ENCODE measurements at places on chromosomes 6 and 20.

DNA sequence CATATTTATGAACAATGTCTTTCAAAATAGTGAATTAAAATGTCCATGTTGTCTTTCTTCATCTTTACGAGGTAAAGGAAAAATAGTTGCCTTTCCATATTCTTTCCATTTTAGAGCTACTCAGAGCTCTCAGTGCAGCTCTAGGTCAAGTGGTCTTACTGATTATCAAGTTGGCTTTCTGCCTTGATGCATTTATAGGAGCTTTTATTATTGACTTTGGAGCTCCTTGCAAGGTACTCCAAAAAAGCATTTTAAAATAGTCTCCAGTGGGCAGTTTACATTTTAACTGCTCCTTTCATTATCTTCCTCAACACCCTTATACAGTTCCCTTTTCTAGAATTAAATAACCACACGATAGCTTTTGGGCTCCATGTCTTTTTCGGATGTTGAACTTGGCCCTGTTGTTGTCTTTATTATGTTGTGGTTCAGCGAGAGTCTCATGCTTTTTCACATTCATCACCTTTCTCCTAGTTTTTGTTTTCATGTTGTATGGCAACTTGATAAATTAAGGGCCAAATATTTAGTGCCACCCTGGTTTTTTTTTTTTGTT is 122.9 kb downstream of the CLIC5 start:
- no peak for DNase-seq

- no peak for DNase-seq
These were observed 121.8 kb downstream of the COL12A1 start for GRCh38 chr6:75084018-75084417.

GRCh38 chr6:4398791-4399190 is 263.4 kb upstream of the ECI2 start:
- DNase-seq, result no peak

GRCh38 chr6:11712760-11713159 is 65.8 kb downstream of the ADTRP start:
- no peak for DNase-seq

- no peak for DNase-seq
These were observed 248.3 kb downstream of the GMPR start for GRCh38 chr6:16486661-16487060.

GRCh38 chr20:60252866-60253265 is 294.6 kb downstream of the CDH26 start:
- no peak for DNase-seq

DNA sequence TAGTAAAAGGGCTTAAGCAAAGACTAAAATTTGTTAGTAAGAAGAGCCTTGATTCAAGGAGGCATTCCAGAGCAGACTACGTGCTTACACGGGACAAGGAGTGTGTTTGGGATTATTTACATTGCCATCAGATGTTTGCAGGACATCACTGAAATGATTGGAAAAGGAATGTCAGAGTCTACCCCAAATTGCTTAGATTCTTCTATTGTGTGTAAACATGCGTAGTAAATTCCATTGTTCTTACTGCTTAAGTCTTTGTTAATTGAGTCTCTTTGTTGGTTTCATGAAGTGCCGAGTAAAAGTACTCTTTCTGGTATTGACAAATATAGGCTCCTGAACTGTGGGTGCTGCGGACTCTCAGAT is 60.5 kb downstream of the CD83 start:
- DNase-seq, result no peak

- DNase-seq, result no peak
These were observed 61.4 kb upstream of the UTRN start for GRCh38 chr6:144223686-144224085.

DNA sequence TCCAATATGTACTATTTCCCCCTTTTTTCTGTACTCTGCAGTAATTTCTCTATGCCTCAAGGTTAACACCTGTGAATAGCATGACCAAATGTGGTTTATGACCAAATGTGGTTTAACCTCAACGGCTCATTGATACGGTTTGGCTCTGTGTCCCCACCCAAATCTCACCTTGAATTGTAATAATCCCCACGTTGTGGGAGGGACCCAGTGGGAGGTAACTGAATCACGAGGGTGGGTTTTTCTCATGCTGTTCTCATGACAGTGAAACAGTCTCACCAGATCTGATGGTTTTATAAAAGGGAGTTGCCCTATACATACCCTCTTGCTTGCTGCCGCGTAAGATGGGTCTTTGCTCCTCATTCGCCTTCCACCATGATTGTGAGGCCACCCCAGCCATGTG is 18.7 kb downstream of the DEK start:
- DNase-seq, result no peak
